ENCODE measurements at places on chromosomes 12 and 14.

GRCh38 chr12:16110596-16110995, 166.9 kb downstream of the SLC15A5 start:
- DNase-seq, result no peak

DNA sequence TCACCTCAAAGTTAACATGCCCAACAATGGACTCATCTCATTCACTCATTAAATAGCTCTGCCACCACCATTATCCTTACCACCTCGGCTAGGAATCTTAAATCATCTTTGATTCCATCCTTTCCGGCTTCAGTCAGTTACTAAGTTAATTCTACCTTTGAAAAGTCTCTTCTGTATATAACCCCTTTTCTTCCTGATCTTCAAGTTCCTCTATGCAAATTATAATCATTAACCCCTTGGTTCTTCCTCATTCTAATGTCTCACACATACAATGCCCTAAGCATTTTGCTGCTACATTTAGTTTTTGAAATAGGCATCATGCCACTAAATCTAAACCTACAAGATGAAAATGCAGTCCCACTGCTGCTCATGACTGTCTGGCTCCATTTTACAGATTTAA, 51.6 kb downstream of the ATP2B1 start:
- DNase-seq, result no peak

- no peak for DNase-seq
Measured at GRCh38 chr12:31989571-31990362, 30.6 kb downstream of the RESF1 start.

- DNase-seq, result no peak
Measured at GRCh38 chr14:69299286-69300035, 39.5 kb downstream of the GALNT16 start.

GRCh38 chr12:81450920-81451739, 308.0 kb downstream of the PPFIA2 start:
- no peak for DNase-seq

DNA sequence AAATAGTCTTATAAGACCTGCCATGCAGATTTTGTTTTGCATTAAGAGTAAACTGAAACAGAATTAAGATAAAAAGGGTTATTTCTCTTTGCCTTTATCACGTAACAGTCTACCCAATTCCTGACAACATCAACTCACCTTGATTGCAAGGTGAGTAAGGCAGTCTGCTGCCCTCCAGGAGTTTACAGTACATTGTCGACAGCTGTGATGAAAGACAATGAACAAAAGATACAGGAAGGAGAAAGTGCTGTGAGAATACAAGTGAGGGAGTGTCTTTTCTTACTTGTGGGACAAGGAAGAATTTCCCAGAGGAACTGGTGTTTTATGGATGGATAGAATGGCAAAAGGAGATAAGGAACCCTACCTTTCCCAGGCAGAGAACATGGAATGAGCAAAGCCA, 101.0 kb downstream of the RTN1 start:
- DNase-seq, result no peak

GRCh38 chr14:76306131-76306530, 69.8 kb upstream of the ESRRB start:
- DNase-seq, result no peak

- no peak for DNase-seq
Measured at GRCh38 chr14:106843386-106843785, 1317.0 kb downstream of the TMEM121 start.

DNA sequence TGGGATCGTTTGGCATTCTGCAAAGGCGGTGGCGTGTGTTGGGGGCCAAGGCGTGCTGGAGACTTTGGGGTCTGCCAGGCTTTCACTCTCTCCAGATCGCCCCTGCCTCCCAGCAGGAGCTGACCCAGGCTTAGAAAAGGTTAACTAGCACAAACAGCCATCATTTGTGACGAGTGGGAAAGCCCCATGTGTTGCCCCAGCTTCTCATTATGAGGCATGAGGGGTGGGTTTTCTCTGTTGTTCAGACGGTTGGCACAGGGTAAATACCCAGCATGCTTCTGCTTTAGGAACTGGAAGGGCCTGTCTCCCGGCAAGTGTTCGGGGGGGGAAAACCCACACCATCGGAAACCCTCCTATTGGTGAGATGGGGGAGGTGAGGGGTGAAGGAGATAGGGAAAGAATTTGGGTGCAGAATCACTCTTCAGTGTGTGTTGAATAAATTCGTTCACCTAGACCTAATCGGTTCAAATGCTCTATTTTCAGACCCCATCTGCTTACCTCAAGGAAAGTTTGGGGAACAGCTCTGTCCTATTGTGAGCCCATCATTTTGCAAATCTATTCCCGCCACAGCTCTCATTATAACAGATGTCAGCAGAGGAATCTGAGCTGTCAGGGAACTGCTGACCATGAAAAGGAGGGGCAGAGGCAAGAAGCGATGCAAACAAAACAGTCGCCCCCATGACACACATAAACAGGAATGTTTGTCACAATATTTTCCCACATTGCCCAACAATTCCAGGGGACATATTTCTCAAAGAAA, 34.7 kb upstream of the C12orf42 start:
- DNase-seq, result no peak

DNA sequence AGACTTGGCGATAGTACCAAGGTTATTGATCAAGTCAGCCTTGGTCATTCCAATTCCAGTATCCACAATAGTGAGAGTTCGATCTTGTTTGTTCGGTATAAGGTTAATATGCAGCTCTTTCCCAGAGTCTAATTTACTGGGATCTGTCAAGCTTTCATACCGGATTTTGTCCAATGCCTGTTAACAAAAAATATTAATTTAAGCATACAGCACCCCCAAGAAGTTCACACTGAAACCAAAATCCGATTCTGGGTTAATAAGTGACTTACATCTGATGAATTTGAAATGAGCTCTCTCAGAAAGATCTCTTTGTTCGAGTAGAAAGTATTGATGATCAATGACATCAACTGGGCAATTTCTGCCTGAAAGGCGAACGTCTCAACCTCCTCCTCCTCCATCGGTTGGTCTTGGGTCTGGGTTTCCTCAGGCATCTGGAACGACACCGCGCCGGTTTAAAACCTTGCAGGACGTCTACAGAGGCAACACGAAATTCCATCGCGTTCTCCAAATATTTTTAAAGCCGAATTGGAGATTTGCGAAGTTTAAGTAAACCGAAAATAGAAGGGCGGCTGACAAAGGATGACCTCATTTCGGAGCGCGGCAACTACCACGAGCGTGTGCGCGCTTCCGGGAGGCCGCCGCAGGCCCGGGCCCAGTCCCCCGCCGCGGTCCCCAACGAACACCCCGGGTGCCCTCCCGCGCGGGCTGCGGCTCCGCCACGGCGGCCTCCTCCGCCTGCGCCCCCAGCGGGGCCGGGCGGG, 716 bp downstream of the HSP90AA1 start:
- DNase-seq, result peak; percentile 38

Data from activated naive CD4-positive, alpha-beta T cell (primary cell).